ENCODE measurements at places on chromosomes 1 and 21.

DNA sequence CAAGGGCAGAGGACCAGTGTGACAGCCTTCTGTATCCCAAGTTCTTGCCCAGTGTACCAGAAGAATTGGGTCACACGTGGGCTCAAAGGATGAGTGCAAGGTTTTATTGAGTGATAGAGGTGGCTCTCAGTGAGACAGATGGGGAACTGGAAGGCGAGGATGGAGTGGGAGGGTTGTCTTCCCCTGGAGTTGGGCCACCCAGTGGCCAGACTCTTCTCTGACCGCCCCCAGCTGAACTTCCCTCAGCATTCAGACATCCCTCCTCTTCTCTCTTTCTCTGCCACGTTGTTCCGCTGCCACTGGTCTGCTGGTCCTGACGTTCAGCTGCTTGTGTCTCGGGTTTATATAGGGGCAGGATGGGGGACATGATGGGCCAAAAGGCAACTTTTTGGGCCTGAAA, 150.1 kb upstream of the IVNS1ABP start:
- DNase-seq: no peak

GRCh38 chr1:109258481-109259466, 9.4 kb downstream of the CELSR2 start:
- no peak for DNase-seq

DNA sequence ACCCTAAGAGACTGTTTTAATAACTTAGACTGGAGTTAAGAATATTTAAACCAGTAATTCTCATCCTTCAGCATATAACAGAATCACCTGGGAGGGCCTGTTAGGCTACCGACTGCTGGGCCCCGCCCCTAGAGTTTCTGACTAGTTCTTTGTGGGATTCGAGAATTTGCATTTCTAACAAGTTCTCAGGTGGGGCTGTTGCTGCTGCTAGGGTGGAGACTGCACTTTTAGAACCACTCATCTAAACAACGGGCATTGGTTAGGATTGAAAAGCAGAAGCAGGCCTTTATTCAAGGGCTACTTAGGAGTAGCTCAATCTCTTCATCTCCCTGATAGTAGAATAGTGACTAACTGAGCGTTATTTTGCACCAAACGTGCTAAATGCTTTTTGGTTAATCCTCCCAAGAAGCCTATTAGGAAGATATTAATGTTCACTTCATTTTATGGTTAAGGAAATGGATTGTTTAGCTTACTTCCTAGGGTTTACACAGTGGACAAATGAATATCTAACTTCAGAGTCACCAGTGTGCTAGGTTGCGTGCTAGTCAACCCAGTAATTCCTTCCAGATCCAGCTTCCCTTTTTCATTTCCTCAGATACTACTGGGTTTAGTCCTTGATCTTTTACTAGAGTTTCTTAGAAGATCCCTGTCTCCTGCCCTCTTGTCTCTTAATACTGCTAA, 31.1 kb upstream of the UAP1 start:
- no peak for DNase-seq

GRCh38 chr21:34705011-34705410, 36.2 kb downstream of the CLIC6 start:
- no peak for DNase-seq

- DNase-seq: no peak
These were observed 9.3 kb upstream of the EDN2 start for GRCh38 chr1:41493626-41494350.

- DNase-seq: no peak
These were observed 3.2 kb upstream of the MIB2 start for GRCh38 chr1:1612104-1612400.

DNA sequence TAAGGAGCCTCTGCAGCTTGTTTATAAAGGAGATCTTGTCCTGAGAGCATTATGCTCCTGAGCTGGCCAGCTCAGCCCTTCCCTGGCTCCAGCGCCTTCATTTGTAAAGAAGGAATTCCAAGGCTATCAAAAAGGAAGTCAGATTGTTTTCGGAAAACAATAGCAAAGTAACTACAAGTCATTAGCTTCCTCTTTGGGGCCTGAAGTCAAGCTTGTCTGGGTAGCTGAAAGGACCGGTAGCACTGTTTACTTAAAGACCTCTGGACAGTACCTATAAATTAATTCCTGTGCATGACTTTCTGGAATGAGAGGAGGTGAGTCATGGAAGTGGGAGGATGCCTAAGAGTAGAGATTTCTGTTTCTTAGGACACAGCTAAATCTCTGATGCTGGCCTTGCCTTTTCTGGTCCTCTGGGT, 20.7 kb upstream of the GJA5 start:
- no peak for DNase-seq

GRCh38 chr1:87103074-87103473, 188.6 kb downstream of the HS2ST1 start:
- DNase-seq: no peak

DNA sequence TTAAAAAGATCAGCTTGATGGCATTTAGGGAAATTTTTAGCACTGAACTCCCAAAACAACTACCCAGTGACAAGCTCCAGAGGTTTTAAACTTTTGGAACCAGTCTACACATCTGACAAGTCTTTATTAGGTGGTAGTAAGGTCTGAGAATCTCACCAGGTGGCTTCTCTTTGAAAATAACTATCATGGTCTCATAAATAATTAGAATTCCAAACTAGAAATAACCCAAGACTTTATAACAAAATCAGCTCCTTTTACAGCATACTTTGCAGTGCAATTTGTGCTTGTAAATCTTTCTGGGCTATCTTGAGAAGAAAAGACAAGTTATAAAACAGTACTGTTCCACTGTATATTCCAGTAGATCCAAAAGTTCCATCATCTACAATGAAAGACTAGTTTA, 108.7 kb downstream of the LTN1 start:
- DNase-seq: no peak

DNA sequence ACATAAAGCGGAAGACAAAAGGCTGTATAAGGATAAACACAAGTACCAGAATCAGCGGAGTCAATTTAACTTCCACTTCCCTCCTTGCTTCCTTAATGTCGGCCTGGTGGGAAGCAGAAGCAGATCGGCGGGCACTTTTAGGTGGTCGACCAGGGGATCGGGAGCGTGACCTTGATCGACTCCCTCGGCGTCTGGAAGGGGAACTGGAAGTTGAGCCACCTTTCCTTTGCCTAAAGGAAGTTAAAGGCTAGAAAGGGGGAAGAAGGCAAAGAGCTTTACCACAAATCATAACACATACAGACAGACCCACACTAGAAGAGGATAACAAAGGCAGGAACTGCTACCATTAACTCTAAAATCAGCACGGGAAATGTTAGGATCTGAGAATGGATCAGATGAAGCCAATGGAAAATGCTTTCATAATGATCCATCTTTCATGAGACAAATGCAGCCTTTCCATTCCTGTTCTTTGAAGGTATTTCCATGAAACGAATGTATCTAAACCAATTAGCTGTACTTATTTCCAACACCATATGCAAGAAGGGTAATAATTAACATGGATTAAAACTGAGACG, 5.7 kb downstream of the LBR start:
- no peak for DNase-seq

DNA sequence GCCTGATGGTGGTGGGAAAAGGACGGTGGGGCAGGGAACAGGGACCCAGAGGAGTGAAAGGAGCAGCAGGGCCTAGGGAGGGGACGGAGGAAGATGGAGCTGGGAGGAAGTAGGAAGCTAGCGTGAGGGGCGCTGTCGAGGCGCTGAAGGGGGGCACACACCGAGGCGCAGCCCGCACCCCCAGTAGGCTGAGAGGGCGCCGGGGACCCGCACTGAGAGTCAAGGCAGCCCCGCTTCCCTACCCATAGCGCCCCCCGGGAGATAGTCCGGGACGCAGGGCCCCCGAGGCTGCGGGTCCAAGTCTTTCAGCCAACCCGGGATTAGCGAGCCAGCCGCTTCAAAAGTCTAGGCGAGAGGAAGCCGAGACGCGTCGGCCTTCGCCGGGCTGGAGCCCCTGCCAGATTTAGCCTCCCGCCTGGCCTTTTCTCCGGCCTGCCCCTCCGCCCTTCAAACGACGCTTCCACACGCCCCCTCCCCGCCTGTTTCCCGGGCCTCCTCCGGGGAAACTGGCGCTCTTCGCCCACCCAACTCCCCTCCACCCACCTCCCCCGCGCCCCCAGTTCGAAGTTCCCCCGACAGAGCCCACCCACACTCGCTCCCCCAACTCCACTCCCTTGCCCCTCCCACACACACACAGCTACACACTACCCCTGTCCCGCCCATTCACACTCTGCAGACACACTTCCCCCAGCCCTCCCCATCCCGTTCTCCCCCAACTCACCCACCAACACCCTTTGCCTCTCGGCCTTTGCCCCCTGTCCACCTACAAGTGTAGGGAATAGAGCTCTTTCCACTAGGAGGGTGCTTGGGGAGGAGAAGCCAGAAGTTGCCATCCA, 7.8 kb upstream of the PROX1 start:
- peak; percentile 22 for DNase-seq

- no peak for DNase-seq
These were observed 1.5 kb downstream of the QSOX1 start for GRCh38 chr1:180156201-180156600.

DNA sequence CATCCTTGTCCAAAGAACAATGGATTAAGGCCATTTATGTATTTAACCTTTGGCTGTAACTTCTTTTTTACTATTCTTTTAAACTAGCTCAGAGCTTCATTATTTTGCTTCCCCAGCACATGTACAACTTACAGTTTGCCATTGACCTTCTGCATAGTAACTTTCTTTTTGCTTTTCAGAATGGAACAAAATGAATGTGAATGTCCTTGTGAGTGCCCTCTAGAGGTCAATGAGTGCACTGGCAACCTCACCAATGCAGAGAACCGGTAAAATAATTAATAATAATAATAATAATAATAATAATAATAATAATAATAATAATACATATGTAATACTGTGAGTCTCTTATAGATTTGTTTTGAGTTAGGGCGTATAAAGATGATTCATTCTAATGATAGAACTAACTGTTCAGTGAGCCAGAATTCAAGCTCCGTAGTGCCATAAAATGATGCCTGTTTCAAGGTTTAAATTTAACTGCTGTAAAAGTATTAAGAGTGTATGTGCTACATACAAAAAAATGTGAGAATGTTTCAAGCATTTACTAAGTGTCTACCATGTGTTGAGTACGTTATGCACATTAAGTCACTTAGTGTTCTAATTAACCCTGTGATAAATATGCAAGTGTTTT, 69.0 kb upstream of the RAVER2 start:
- no peak for DNase-seq

- no peak for DNase-seq
These were observed 75.4 kb upstream of the VTCN1 start for GRCh38 chr1:117286145-117286544.

- no peak for DNase-seq
These were observed 723.9 kb downstream of the PTPRU start for GRCh38 chr1:29960156-29960755.

DNA sequence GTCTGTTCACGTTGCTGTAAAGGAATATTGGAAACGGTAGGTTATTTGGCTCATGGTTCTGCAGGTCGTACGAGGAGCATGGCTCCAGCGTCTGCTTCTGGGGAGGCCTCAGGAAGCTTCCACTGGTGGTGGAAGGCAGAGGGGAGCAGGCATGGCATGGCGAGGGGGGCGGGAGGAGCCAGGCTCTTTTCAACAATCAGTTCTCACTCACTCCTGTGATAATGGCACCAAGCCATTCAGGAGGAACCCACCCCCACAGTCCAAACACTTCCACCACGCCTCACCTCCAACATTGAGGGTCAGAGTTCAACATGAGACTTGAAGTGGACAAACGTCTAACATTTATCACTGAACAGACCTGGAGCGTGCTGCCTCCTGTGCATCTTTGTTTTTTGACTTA, 141.2 kb downstream of the PGBD5 start:
- DNase-seq: no peak

DNA sequence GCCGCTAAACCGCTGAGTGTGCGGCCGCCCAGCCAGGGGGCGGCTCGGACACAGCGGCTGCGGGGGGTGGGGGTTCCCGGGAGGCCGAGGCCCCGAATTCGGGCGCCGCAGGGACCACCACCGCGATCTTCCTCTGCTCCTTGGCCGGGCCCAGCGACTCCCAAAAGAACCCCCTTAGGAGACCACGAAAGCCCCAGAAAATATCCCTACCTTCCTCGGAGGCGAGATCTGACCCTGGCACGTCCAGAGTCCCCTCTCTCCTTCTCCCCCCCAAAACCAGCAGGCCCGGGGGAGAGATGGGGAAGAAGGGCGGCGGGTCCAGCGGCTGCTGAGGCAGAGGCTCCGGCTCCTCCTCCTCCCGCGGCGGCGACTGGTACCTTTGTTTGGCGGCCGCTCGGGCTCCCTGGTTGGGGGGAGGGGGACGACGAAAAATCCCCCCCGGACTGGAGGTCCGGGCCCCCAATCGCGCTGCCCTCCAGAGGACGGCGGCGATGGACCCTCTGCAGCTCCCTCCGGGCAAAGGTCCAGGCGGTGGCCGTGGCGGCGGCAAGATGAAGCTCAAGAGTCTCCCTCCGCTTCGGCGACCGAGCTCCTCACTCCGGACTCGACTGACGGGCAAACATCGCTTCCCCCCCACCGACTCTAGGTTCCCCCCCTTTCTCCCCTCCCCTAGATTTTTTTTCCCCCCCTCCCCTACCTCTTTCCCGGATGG, at the start of gene ARID4B:
Gene ARID4B (minus strand): TSS at position 621 of the 712 bp plus-strand sequence. CDS start 1,260 bp downstream, outside the sequence.
- DNase-seq: peak; percentile 66

GRCh38 chr1:182622901-182623528, 18.8 kb upstream of the RGS16 start:
- no peak for DNase-seq

DNA sequence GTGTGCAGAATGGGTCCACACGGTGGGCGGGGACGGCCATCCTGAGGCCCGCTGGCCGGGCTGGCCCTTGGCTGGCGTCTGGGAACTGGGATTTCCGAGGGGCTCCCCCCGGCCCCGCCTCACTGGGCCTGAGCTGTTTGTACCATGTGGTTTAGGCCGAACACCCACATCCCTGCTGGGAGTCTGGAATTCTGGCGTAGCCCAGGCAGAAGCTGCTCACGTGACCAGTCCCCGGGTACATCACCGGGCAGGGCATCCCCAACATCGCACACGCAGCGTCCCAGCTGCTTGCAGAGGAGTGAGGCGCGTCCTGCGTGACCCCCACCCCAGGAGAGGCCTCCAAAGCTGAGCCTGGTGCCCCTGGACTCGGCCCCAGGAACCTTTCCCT, 2.1 kb downstream of the KRTAP10-7 start:
- DNase-seq: no peak

- DNase-seq: no peak
These were observed 47.8 kb downstream of the SKI start for GRCh38 chr1:2275796-2276536.

DNA sequence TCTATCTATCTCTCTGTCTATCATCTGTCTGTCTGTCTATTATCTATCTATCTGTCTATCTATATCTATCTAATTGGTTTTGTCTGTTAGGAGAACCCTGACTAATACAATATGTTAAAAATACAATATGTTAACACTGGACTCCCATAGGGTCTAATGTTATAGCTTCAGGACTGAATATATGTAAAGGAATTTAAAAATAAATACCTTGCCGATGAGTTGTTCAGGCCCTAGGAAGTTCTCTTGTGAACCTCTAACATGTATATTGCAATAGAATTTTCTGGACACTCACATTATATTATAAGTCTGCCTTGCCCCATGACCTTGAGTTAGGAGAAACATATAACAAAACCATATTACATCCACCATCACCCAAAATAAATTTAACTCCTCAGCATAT, 900.6 kb downstream of the NCAM2 start:
- no peak for DNase-seq

- DNase-seq: no peak
These were observed 236.2 kb downstream of the NFIA start for GRCh38 chr1:61318319-61319125.

GRCh38 chr21:29961291-29962027, 21.7 kb upstream of the GRIK1 start:
- DNase-seq: no peak

GRCh38 chr21:25577424-25578055, 29.7 kb downstream of the MRPL39 start:
- DNase-seq: no peak

Data from neural crest cell (in vitro differentiated cells).